ENCODE measurements at places on chromosomes 1 and 21. TPM values are rescaled to one million over a fixed set of nuclear protein-coding genes. Genes with fewer than 3 reads are reported as not detected.

PWP2 gene
- total RNA-seq = 6.1 TPM

MX2 gene
- total RNA-seq = 3.3 TPM

DCDC2B gene
- not detected for total RNA-seq

STXBP3 gene
- 53.8 TPM for total RNA-seq

FLG2 gene
- not detected for total RNA-seq

SLAMF6 gene
- not detected for total RNA-seq

S100A1 gene
- 0.13 TPM for total RNA-seq

TSSK3 gene
- total RNA-seq = 0.13 TPM

HLX gene
- total RNA-seq = 4.9 TPM

TSTD1 gene
- total RNA-seq = 10.1 TPM

S100A8 gene
- total RNA-seq = not detected

TFF1 gene
- total RNA-seq = not detected

VASH2 gene
- total RNA-seq = 0.26 TPM

ZFP69 gene
- 2.1 TPM for total RNA-seq

TMEM81 gene
- 1.7 TPM for total RNA-seq

FCAMR gene
- not detected for total RNA-seq

FAM72A gene
- 2.3 TPM for total RNA-seq

S1PR1 gene
- 9.1 TPM for total RNA-seq

TMEM82 gene
- total RNA-seq = not detected

NTRK1 gene
- total RNA-seq = 0.07 TPM

ARHGEF11 gene
- total RNA-seq = 31.7 TPM

CHAF1B gene
- 1.6 TPM for total RNA-seq

SAMSN1 gene
- total RNA-seq = 0.10 TPM

RBP7 gene
- not detected for total RNA-seq

CR2 gene
- total RNA-seq = not detected
